ENCODE measurements at places on chromosomes 1 and 21. TPM values are rescaled to one million over a fixed set of nuclear protein-coding genes. Genes with fewer than 3 reads are reported as not detected.

GRCh38 chr1:47999097-47999496 is 1.9 kb upstream of the TRABD2B start:
- no peak for DNase-seq

DNA sequence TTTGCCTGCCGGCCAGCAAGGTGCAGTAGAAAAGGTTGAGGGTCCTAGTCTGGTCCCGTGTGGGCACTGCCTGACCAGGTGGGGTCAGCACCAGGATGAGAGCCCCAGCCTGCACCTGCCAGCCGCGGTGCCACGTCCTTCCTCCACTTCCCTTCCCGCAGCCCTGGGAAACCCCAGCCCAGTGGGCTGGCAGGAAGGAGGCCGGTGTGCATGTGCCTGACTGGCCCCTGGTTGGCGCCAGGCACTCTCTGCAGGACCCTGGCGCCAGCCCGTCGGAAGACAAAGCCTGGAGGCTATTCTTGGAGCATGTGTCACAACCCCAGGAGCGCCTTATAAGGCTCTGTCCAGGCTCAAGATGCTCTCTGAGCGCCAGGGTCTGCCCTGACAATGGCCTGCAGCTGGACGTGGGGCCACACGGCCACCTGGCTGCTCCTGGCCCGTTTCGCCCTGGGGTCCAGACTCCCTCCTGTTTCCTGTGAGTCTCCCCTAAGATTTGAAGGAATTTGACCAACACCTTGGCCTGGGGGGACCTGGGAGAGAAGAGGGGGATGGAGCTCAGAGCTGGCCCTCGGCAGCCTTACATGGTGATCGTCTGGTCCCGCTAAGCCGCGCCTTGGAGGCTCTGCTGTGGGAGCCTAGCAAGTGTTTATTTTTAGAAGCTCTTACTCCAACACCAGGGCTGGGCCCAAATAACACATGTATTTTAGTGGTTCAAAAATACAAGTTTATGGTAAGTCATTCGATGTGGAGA is 31.9 kb upstream of the POFUT2 start:
- DNase-seq, result no peak

FCER1G gene
- total RNA-seq, result 39.4 TPM

- DNase-seq, result peak; percentile 47
These were observed 7.3 kb downstream of the PLEKHO1 start for GRCh38 chr1:150156868-150157603.

ELF3 gene
- 1.8 TPM for total RNA-seq

GRCh38 chr1:19344372-19344810 is 32.3 kb downstream of the SLC66A1 start:
- DNase-seq, result peak; percentile 61

DNA sequence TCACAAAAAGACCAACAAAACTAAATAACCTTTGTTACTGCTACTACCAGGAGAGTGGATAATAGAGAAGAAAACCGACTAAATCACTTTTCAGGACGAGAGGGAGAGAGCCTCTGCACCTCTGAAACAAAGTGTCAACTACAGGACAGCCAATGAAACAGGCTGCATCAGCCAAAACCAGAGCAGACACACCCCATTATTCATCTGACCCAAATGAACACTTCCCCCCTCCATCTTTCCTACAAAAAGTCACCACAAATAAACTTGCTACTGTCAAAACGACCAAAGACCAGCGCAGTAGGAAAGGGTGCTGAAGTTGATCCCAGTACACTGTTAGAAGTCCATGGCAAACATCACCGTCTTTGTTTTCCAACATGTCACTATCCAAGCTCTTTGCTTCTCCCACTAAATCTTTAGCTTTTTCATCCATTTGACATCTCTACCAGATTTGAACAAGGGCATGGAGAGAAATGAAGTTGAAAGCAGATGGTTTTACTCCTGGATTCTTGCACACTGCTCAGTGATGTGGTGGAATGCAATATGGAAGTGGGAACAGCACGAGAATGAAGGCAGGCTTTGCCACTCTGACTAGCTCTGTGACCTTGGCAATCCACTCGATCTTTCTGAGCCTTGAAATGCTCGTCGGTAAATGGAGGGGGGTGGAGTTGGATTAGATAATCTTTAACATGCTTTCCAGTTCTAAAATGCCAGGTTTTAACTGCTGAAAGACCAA is 20.5 kb downstream of the DSTYK start:
- no peak for DNase-seq

DNA sequence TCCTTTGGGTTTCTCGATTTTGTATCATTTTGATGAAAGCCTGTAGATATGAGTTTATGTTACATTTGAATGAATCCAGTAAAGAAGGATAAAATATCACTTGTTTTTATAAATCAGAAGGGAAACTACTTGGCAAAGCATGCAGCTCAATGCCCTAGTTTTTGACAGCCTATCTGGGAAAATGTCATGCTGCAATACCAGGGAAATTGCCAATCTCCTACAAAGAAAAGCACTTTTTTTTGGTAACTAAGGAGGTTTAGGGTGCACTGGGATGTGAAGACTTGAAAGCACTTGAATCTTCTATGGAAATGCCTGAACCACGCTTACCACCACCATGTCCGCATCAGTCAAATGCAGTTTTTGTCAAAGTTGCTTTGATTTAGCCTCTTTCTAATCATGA is 446.9 kb upstream of the LRRC7 start:
- no peak for DNase-seq

DNA sequence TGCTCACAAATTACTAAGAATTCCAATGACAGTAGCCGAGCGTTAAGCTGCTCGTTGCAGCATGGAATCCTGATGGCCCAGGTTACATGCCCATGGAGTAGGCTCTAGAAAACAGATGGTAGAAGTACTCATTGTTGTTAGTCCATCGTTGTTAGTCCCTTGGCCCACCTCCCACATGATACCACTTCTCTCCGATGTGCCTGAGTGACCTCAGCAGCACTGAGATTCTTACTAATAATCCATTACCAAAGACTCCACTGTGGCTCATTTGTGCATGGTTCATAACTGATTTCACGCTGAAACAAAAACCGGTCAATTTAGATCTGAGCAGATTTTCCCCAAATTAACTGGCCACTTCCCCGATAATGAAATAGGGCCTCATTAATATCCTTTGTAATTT is 772.3 kb upstream of the CXADR start:
- no peak for DNase-seq

TPTE gene
- total RNA-seq, result not detected

DNA sequence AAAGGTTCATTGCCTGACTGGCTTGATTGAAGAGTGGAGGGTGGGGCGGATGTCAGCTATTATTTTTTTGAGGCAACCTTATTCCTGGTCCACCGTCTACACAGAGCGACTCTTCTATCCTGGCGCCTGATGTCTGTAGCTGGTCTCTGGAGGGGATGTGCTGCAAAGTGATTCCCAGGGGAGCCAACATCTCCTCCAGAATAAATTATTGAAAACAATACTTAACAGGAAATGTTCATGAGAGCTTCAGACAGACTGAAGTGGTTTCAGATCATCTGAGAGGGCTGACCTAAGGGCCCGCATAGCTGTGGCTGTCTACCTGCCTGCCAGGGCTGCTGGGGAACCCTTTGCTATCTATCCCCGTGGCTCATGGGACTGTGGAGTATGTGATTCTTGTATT is 66.7 kb downstream of the TEX35 start:
- DNase-seq, result no peak
